ENCODE measurements at places on chromosomes 4 and X.

- no peak overlapping the region for H3K27ac ChIP-seq
- peaks cover 8% of the 10 kb centered on the region for H3K4me1 ChIP-seq
- H3K27me3 ChIP-seq, result peaks cover 3% of the 10 kb centered on the region
- no peaks in the 10 kb centered on the region for H3K36me3 ChIP-seq
- DNase-seq, result no peak
Measured at GRCh38 chr4:4994312-4995097, 24.8 kb downstream of the CYTL1 start.

DNA sequence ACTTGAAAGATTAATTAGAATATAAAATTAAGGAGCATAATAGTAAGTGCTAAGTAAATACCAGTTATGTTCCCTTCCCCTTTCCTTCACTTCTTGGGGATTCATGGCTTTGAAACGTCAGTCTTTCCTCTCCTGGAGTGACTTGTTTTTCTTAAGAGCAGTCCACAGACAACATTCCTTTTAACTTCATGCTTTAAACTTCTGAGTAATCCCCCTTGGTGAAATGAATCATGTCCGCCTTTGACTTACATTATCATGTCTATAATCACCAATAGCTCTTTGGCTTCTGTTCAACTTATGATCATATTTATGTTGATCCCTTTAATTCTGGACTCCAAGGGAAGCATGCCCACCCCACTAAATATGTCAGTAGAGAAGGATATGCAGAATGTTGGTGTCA is 1012.1 kb upstream of the SLIT2 start:
- H3K4me3 ChIP-seq, result no peak overlapping the region
- H3K4me1 ChIP-seq, result no peaks in the 10 kb centered on the region
- DNase-seq, result no peak
- no peak overlapping the region for H3K27ac ChIP-seq
- no peaks in the 10 kb centered on the region for H3K36me3 ChIP-seq

DNA sequence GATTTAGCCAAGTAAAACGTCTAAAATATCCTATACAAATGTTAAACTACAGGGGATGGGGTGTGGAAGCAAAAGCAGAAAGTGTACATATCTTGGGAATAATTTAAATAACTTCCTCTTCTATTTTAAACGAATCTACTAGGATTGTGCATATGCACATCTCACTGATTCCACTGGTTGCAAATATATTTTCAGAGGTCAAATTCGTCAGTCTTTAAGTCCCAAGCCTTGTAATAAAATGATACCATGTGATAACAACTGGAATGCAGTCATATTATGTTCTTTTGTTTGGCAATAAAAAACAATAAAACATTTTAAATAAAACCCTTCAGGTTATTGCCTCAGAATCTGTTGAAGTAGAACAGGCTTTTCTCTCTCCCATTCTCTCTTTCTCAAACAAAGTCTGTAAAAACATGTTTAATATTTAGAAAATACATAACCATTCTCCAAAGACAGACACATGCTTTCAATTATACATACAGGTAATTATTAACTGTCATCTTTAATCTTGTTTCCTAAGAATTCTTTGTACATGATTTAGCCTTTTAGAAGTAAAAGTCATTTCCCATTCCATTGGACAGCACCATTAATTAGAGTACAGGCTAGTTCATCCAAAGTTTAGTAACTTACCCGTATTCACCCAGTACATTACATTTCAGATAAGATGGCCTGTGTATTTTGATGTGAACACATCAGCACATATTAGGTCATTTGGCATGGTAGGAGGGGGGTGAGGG is 421.1 kb downstream of the PCDH7 start:
- H3K4me3 ChIP-seq, result no peak overlapping the region
- H3K27me3 ChIP-seq, result no peaks in the 10 kb centered on the region
- DNase-seq, result no peak
- H3K4me1 ChIP-seq, result no peaks in the 10 kb centered on the region

DNA sequence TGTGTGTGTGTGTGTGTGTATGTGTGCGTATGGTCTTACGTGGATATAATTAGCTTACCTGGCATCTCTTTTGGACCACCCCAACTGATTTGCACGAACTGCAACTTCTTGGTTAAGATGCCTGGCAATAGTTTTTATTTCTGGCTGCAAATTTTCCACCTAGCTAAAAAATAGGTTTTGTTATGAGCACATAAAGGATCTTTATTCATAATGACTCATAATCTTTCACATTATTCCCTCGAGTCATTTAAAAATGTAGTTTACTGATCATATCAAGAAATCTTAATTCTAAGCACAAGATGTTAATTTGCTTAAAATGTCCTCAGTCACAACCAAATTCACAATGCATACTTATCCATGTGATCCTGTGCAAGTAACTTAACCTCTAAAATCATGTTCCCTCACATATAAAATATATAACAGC is 1.5 kb downstream of the COX18 start:
- 0 out of 2 replicates have a peak, but pooled peaks cover 3% of the 10 kb centered on the region for H3K4me1 ChIP-seq
- peak overlapping the region; percentile 74 for H3K27ac ChIP-seq
- no peaks in the 10 kb centered on the region for H3K36me3 ChIP-seq
- no peaks in the 10 kb centered on the region for H3K27me3 ChIP-seq
- peak overlapping the region; percentile 84 for H3K4me3 ChIP-seq

- no peaks in the 10 kb centered on the region for H3K36me3 ChIP-seq
- no peaks in the 10 kb centered on the region for H3K27me3 ChIP-seq
- H3K4me1 ChIP-seq, result no peaks in the 10 kb centered on the region
Measured at GRCh38 chr4:101818362-101818761, 27.8 kb downstream of the BANK1 start.

DNA sequence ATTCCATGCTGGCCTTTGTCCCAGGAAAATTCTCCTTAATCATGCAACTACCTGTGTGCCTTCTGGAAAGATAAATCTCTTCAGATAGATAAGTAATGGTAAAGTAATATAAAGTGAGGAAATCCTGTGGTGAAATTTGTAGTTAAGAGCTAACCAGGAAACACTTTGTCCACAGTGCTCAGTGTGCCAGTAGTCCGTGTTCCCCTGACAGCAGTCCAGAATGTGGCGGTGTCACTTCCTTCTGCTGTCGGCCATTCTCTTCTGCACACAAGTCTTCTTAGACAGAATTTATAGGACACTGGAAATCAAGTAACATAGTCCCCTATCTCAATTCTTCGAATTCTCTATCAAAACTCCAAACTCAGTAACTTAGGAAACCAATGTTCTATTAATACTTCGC is 5.7 kb upstream of the CXXC4 start:
- no peak overlapping the region for H3K4me3 ChIP-seq
- no peaks in the 10 kb centered on the region for H3K36me3 ChIP-seq
- 0 out of 2 replicates have a peak, but pooled peaks cover 3% of the 10 kb centered on the region for H3K4me1 ChIP-seq
- no peak for DNase-seq
- H3K27ac ChIP-seq, result no peak overlapping the region

DNA sequence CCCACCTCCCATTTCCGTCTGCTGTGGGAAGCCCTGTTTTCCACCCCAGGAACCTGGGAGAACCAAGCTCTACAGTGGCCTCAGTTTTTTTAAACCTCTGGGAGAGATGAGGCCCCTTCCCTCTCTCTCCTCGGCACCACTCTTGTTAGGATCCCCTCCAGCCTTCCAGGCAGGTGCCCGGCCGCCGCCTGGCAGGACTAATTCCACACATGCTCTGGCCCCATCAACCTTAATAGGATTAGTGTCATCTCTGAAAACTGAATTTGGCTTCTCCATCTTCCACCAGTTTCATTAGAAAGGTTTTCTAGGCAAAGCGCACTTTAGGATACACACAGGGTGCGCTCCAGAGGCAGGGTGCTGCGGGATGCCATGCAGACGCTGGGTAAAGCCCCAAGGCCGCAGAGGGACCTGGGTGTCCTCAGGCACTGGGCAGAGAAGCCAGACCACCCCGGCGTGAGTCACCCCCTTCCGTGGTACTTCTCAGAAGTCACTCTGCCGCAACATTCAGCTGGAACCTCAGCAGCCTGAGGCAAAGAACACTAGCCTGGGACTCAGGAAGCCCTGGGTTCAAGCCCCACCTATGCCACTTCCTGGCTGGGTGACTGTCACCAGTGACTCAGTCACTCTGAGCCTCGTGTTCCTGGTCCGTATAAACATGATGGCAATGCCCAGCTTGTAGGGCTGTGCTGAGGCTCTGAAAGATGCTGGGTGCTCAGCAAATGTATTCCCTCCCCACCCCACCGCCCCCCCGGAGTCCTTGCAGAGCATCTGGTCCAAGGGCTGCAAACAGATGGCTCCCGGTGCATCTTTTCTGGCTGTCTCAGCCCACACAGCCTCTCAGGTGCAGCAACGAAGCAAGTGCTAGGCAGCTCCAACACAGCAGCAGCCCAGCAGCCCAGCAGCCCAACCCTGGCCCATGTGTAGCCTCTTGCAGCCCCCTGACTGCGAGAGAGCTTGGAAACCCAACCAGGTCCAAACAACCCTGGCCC is 29.1 kb downstream of the PPP2R2C start:
- H3K36me3 ChIP-seq, result no peaks in the 10 kb centered on the region
- no peak overlapping the region for H3K27ac ChIP-seq
- no peaks in the 10 kb centered on the region for H3K4me1 ChIP-seq
- H3K27me3 ChIP-seq, result no peaks in the 10 kb centered on the region
- no peak for DNase-seq

GRCh38 chrX:80223982-80224579 is 196.2 kb upstream of the TENT5D start:
- no peak overlapping the region for H3K4me3 ChIP-seq
- no peaks in the 10 kb centered on the region for H3K4me1 ChIP-seq
- no peaks in the 10 kb centered on the region for H3K27me3 ChIP-seq
- DNase-seq, result no peak

DNA sequence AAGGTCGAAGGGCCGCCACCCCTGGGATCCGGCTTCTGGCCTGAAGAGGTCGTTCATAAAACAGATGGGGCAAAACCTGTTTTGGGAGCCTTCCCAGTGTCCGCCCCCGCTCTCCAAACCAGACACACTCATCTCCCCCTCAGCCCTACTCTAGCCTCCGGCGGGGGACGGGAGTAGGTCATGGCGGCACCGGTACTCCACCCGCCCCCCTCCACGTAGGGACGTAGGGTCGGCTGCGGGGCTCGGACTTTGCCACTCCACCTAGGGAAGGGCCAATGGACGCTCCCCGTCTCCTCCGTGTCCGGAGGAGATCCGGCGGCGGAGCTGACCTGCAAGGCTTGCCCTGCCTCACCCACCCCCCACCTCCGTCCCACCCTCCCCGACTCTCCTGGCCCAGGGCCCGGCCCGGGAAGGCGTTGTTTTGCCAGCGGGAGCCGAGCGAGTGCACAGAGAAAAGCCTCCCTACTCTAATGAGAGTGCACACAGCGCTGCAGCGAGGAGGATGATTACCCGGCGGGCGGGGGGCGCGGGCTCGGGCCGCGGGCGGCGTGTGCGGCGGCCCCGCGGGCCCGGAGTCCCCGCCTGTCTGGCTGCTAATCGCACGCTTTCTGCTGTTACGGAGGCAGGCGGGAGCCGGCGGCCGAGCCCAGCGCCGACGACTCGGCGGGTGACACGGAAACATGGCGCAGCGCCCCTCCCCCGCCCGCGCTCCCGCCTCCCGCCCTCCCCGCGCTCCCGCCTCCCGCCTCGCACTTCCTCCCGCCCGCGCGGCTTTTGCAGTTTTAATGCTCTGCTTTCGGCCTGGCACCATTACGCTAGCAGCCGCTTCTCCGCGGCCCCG is 8.3 kb upstream of the BCOR start:
- H3K36me3 ChIP-seq, result no peaks in the 10 kb centered on the region
- H3K27me3 ChIP-seq, result no peaks in the 10 kb centered on the region
- H3K27ac ChIP-seq, result peak overlapping the region; percentile 54

DNA sequence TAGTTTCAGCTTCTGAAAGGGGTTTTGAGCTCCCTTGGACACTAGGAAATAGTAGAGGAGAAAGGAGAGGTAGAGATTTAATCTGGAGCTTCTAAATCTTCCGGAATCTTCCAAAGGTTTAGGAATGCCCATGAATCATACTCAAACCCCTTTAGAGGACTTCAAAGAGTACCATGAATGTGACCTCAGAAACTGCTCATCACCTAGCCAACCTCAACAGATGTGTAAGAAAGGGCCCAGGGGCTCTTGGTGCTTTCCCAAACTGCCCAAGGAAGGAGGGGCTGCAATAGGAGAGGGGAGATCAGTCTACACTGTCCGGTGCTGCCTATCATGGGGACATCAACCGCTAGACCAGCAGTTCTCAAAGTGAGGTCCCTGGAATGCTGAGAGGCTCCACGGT is 109.1 kb downstream of the RBM47 start:
- no peak overlapping the region for H3K27ac ChIP-seq
- DNase-seq, result no peak

DNA sequence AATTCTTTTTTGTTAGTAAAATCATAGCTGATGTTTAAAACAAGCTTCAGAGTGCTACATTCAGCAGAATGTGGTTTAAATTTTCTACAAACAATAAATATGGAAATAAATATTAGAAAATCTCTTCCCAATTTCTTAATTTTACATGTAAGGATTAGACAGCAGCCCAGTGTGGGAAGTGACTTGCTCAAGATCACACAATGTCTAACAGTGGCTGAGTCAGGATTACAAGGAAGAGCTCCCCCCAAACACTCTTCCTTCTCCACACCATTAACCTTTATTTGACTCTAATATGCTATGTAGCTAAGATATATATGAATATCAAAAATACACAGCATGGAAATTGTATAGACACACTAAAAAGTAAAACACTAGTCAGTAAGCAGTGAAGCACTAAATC is 59.5 kb downstream of the SLC10A7 start:
- H3K4me1 ChIP-seq, result no peaks in the 10 kb centered on the region
- no peaks in the 10 kb centered on the region for H3K27me3 ChIP-seq
- DNase-seq, result no peak
- H3K4me3 ChIP-seq, result no peak overlapping the region

- H3K4me3 ChIP-seq, result no peak overlapping the region
- H3K27ac ChIP-seq, result no peak overlapping the region
- H3K27me3 ChIP-seq, result no peaks in the 10 kb centered on the region
- peaks cover 12% of the 10 kb centered on the region for H3K4me1 ChIP-seq
- no peak for DNase-seq
Measured at GRCh38 chr4:13902146-13902545, 274.6 kb upstream of the BOD1L1 start.

GRCh38 chrX:56793112-56793430 is 64.0 kb downstream of the NBDY start:
- H3K4me1 ChIP-seq, result no peaks in the 10 kb centered on the region
- no peak overlapping the region for H3K27ac ChIP-seq
- H3K4me3 ChIP-seq, result no peak overlapping the region
- no peaks in the 10 kb centered on the region for H3K27me3 ChIP-seq

DNA sequence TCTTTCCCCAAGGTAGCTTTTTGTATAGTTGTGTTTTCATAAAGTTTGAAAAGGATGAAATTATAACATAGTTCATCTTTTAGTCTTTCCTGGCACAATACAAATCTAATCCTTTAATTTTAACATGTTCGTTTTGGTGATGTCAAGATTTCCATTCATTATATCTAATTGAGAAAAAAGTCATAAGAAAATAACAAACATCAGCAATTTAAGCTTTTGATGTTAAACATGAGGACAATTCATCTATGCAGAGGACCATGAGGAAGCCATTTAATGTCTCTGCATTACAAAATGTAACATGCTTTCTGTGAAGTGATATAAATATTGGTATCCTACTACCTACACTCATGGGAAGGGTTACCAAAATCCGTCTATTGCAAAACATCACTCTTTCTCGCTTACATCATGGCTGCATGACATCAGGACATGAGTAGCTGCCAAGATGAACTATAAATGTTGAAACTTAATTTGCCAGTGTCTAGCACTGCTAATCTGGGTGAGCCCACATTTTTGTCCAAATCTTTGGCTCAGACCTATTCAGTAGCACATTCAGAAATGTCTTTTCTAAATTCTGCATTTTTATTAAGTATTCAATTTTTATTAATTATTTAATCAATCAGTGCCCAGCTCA is 9.5 kb downstream of the EPGN start:
- no peaks in the 10 kb centered on the region for H3K27me3 ChIP-seq
- H3K36me3 ChIP-seq, result no peaks in the 10 kb centered on the region
- no peak overlapping the region for H3K4me3 ChIP-seq
- H3K27ac ChIP-seq, result no peak overlapping the region

GRCh38 chrX:108025954-108026600 is 18.8 kb upstream of the VSIG1 start:
- no peak overlapping the region for H3K4me3 ChIP-seq
- DNase-seq, result no peak
- H3K4me1 ChIP-seq, result 0 out of 2 replicates have a peak, but pooled peaks cover 6% of the 10 kb centered on the region
- H3K36me3 ChIP-seq, result no peaks in the 10 kb centered on the region
- H3K27ac ChIP-seq, result no peak overlapping the region

All from PC-9 (cell line).